ENCODE measurements at places on chromosomes 2 and 18.

DNA sequence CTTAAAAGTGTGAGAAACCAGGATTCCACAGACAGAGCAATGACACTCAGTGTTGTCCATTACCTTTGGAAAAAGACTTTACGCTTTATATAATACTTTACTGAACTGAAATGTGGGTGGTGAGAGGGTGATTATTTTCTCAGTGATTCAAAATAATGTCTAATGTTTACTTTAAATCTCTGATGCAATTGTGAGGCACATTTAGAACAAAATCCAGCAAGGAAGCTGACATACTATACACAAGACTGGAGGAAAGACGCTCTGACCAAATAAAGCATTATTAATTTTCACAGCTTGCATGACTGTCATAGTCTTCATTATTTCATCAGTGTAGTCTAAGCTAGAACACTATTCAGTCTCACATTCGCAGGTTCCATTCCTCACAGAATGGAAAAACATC is 34.1 kb upstream of the STAT1 start:
- no peak for DNase-seq

GRCh38 chr2:42084231-42084671 is 36.4 kb downstream of the PKDCC start:
- no peak for DNase-seq

DNA sequence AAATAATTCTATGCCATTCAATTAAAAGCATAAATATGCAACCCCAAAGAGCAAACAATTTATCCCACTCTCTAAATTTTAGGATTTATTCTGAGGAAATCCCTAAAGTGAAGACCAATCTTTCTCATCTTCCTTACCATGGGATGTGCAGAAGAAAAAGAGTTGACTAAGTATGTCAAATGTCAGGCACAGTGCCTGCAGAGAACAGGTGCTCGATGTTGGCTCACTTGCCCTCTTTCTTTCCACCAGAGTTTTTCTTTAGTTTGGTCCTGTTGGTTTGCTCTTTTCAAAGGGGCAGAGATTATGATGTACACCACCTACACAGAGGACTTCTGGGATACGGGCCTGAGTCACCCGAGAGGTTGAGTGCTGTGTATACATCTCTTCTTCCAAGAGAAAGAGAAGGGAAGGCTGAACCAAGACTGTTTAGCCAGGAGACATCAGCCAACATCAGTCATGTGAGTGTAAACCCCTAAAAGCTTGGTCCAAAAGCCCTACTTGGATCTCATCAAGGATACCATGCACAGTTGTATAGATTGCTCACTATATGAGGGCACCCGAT is 51.7 kb downstream of the SUMO1 start:
- no peak for DNase-seq

DNA sequence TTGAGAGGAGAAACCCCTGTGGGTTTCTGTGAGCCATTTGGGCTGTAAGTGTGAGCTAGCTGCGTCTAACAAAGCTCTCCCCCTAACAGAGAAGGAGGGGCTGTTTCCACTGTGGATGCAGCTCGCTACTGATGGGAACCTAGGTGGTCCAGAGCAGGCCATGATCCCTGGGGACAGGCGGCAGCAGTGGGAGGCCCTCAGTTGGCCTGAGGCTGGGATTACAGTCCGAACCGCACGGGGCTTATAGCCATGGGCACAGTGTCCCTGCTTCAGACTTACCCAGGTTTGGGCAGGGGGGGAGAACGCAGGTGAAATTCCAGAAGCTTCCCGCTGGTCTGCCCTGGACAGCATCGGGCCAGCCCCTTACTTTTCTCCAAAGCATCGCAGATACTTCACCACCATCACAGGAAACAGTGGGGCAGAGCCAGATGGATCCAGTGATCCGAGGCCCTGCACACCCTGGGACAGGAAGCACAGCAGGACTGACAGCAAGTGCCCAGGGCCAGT is 139.4 kb downstream of the SEPTIN10 start:
- no peak for DNase-seq

GRCh38 chr2:51919395-51919794 is 887.5 kb upstream of the NRXN1 start:
- DNase-seq = no peak

GRCh38 chr2:72220170-72220569 is 72.5 kb upstream of the CYP26B1 start:
- no peak for DNase-seq

DNA sequence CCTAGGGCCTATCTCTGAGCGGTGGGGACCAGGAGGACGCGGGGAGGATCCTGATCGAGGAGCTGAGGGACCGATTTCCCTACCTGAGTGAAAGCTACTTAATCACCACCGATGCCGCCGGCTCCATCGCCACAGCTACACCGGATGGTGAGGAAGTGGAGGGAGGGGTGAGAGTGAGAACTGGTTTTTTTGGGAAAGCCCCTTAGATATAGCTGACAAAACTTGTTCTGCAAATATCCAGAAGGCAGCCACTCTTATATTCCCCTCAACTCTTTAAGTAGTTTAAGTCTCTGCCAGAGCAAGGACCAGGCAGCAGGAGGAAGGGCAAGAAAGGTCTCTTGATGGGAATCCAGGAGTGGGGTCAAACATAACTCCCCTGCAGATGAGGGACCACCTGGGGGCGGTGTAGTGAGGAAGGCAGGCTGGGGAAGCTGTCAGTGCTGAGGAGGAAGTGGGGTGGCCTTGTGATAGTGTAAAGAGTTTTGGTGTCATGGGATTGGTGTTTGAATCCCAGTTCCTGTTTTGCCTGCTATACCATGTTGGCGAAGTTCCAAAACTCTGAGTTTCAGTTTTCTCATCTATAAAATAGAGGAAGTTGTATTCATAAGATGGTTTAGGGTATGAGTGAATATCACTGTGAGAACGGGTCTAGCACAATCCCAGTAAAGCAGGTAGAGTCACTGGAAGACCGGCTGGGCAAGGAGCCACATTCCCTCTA is 3.4 kb downstream of the NAGK start:
- DNase-seq = peak; percentile 25

DNA sequence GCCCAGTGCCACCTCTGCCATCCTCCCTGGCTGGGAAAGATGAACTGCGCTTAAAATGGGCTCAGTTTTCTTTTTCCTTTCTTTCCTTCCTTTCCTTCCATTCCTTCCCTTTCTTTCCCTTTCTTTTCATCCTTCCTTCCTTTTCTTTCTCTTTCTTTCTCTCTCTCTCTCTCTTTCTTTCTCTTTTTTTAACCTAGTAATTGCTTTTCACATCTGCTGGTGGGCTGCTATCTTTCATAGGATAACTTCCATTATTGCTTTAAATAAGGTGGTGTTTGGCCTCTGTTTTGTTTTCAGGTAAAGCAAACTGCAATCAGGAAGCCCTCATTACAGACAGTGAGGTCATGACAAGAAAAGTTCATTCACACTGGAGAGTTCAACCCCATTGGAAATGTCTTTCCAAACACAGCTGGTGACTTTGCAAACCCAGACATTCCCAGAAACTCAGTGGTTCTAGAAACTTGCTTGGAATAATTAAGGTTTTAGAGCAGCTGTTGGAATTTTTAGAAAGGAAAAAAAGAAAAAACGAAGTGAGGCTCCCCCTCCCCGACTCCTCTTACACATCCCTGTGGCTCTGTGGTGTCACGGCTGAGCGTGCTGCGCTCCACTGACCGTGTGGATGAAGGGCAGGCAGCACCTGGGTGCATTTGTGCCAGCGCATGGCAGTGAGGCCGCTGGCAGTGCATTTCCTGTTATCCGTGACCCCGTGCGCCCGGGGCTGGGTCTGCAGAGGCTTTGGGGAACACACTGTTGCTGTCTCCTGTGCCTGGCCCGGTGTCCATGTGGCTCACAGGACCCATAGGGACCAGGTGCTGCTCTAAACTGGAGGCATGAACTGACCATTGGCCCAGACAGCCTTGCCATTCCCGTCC is 76.9 kb downstream of the MBP start:
- DNase-seq = peak; percentile 39

- no peak for DNase-seq
These were observed 833.8 kb upstream of the PIK3C3 start for GRCh38 chr18:41121116-41121826.

GRCh38 chr2:109676346-109676902 is 62.3 kb downstream of the SOWAHC start:
- DNase-seq = no peak

DNA sequence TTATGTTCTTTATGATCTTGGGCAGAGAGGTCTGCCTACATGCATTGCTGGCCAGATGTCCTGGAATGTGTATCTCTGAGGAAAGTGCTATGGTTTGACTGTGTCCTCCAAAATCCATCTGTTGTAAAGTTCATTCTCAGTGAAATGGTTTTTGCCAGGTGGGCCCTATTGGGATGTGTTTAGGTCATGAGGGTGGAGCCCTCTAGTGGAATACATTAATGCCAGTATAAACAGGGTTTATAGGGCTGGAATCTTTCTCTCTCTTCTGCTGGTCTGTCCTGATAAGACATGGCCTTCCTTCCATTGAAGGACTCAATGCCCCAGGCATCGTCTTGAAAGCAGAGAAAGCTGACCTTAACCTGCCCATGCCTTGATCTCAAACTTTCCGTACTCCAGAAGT is 258.5 kb downstream of the RPIA start:
- DNase-seq = no peak

DNA sequence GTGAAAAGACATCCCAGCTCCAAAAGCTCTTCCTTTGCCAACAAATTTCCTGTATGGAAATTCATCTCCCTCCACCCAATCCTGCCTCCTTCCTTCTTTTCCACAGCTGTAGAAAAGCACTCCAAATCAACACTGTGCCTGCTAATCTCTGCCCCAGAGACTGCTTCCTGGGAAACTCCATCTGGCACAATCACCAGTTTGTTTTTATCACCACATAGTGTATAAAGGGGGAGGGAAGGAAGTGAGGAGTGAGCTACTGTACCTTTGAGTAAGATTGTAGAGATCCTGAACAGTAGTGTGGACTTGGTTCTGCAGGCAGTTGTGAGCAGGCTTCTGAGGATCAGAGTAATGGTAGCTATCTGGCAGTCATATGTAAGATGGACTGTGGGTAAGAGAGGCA is 14.7 kb upstream of the FAM237A start:
- no peak for DNase-seq

DNA sequence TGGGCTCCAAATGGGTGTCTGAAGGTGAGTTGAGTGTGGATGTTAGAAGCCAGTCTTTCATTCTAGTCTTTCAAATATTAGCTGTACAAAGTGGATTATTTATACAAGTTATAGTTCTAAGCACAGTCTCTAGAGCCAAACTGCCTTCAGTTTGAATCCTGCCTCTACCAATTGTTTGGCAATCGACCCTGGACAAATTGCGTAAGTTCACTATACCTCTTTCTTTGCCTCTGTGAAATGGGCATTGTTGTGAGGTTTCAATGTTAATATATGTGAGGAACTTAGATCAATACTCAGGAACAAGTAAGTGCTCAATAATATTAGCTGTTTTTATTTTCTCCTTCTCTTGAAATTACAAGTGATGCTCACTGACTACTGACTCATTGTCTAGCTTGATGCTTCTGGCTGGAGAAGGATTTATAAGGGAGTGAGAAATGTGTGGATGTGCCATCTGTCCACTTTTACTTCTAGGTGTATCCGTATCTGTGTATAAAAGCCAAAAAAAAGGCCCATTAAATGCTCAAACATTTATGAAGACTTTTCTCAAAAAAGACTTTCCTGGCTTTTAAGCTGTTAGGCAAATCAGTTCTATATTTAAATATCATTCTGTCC is 48.1 kb upstream of the RAPH1 start:
- DNase-seq = no peak

DNA sequence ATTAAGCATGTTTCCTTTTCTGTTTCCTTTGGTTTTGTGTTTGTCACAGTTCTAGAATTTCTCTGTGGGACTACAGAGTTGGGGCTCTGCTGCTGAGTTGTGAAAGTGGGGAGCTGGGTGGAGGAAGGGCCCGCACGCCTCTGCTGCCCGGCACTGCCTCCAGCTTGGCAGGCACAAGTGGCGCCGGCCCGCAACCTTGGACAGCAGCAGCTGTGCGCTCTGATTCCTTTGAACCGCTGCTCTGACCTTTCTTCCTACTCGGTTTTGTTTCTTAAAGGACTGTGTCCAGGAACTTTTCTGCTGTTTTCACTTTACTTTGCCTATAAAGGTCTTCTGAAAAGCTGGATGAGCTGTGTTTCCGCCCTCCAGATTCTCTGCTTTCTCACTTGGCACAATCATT is 137.6 kb upstream of the ALPP start:
- DNase-seq = no peak

DNA sequence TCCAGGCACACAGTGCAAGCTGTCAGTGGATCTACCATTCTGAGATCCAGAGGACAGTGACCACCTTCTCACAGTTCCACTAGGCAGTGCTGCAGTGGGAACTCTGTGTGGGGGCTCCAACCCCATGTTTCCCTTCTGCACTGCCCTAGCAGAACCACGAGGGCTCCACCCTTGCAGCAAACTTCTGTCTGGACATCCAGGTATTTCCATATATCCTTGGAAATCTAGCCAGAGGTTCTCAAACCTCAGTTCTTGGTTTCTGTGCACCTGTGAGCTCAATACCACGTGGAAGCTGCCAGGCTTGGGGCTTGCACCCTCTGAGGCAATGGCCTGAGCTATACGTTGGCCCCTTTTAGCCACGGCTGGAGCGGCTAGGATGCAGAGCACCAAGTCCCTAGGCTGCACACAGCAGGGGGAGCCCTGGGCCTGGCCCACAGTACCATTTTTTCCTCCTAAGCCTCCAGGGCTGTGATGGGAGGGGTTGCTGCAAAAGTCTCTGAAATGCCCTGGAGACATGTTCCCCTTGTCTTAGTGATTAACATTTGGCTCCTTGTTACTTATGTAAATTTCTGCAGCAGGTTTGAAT is 77.5 kb downstream of the MAP4K3 start:
- no peak for DNase-seq

GRCh38 chr2:115161081-115161770 is 718.8 kb downstream of the DPP10 start:
- no peak for DNase-seq

GRCh38 chr2:165634282-165634681 is 159.8 kb downstream of the GALNT3 start:
- no peak for DNase-seq

GRCh38 chr2:161146209-161146775 is 13.9 kb upstream of the TANK start:
- DNase-seq = no peak

DNA sequence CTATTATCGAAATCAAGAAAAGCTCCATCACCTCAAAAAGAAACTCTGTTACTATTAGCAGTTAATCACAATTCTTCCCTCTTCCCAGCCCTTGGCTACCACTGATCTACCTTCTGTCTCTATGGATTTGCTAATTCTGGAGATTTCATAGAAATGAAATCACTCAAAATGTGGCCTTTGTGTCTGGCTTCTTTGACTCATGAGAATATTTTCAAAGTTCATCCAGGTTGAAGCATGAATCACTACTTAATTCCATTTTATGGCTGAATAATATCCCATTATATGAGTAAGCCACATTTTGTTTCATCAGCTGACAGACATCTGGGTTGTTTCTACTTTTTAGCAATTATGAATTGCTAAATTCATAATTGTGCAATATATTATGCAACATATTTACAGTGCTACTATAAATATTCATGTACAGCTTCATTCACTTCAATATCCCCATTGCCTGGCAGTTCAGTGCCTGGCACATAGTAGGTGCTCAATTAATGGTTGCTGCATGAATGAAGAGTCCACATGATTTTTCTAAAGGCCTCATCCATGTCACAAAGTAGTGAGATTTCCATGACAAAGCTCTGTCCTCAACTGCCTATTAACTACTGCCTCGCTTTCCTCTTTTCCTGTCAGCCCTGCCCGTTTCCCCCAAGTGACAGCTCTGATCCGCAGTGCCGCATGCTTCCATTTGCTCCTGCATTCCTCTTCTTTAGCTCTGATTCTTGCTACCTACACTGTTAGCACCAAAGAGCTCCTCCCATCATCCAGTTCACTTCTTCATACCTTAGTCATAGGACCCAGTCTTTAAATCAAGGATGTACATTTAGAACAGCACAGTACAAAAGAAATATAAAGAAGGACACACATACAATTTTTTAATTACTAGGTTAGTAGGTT is 32.8 kb downstream of the CCDC93 start:
- DNase-seq = no peak

- DNase-seq = no peak
These were observed 120.1 kb upstream of the PKDCC start for GRCh38 chr2:41927581-41928264.
